ENCODE measurements at places on chromosomes 7 and 10. TPM values are rescaled to one million over a fixed set of nuclear protein-coding genes. Genes with fewer than 3 reads are reported as not detected.

- no peak overlapping the region for H3K4me3 ChIP-seq
- H3K27ac ChIP-seq, result no peak overlapping the region
- peak; percentile 27 for DNase-seq
- H3K27me3 ChIP-seq, result peaks cover 78% of the 10 kb centered on the region
Observed at GRCh38 chr7:97006055-97006815, 882 bp downstream of the DLX6 start.

GRCh38 chr10:132712291-132712690 lies 73.7 kb downstream of the NKX6-2 start:
- no peaks in the 10 kb centered on the region for H3K27me3 ChIP-seq
- no peak overlapping the region for H3K27ac ChIP-seq
- H3K4me1 ChIP-seq, result no peaks in the 10 kb centered on the region
- H3K4me3 ChIP-seq, result no peak overlapping the region
- no peaks in the 10 kb centered on the region for H3K36me3 ChIP-seq

- H3K27me3 ChIP-seq, result no peaks in the 10 kb centered on the region
- H3K4me3 ChIP-seq, result no peak overlapping the region
- no peaks in the 10 kb centered on the region for H3K36me3 ChIP-seq
- peak overlapping the region; percentile 96 for H3K27ac ChIP-seq
Observed at GRCh38 chr7:36788825-36789470, 64.7 kb upstream of the AOAH start.

DNA sequence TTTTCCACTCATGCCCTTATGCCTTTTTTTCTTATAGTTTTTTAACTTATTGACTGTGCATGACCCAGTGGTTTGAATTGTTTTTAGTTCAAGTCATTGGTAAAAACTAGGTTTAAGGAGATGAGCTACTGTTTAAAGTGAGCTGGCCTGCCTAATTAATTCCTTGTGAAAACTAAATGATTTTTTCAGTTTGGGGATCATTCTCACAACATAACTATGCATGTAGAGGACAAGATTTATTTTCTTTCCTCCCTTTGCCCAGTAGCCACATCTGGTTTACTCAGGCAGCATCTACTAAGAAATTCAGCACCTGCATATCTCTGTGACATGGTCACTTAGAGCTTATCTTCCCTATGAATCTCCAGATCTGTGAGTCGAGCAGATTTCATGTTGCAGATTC lies 1.7 kb downstream of the ADO start:
- peaks cover 16% of the 10 kb centered on the region for H3K4me1 ChIP-seq
- DNase-seq, result no peak
- H3K27ac ChIP-seq, result no peak overlapping the region
- H3K27me3 ChIP-seq, result no peaks in the 10 kb centered on the region
- peaks cover 2% of the 10 kb centered on the region for H3K36me3 ChIP-seq

DNA sequence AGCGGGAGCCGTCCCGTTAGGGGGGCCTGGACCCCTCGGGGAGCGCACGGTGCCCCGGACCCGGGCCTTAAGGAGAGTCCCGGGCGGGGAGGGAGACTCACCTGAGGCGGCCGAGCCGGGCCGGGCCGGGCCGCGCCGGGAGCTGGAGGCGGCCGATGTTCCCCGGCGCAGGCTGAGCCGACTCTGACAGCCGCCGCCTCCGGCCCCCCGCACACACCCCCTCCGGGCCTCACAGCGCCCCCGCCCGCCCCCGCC lies at the start of gene ACHE:
TSS of gene ACHE (minus strand) at position 188 of the 255 bp plus-strand sequence. CDS start 1,656 bp downstream, outside the sequence.
- no peaks in the 10 kb centered on the region for H3K36me3 ChIP-seq
- H3K4me1 ChIP-seq, result peaks cover 30% of the 10 kb centered on the region
- H3K27ac ChIP-seq, result no peak within 1 kb of the TSS
- peak within 1 kb of the TSS; percentile 6 for H3K4me3 ChIP-seq
- H3K27me3 ChIP-seq, result peaks cover 28% of the 10 kb centered on the region

- no peak overlapping the region for H3K4me3 ChIP-seq
- DNase-seq, result no peak
- H3K4me1 ChIP-seq, result no peaks in the 10 kb centered on the region
- H3K27ac ChIP-seq, result no peak overlapping the region
- H3K36me3 ChIP-seq, result no peaks in the 10 kb centered on the region
- no peaks in the 10 kb centered on the region for H3K27me3 ChIP-seq
Observed at GRCh38 chr7:121019018-121019417, 30.5 kb downstream of the CPED1 start.

GRCh38 chr10:102310361-102311024 lies 65.2 kb downstream of the GBF1 start:
- H3K4me1 ChIP-seq, result no peaks in the 10 kb centered on the region
- no peak for DNase-seq
- H3K4me3 ChIP-seq, result no peak overlapping the region
- H3K27me3 ChIP-seq, result no peaks in the 10 kb centered on the region

CALHM2 gene
- 26.6 TPM for total RNA-seq

MSMB gene
- not detected for total RNA-seq

PMS2 gene
- 15.6 TPM for total RNA-seq

LRRD1 gene
- total RNA-seq, result not detected

DNA sequence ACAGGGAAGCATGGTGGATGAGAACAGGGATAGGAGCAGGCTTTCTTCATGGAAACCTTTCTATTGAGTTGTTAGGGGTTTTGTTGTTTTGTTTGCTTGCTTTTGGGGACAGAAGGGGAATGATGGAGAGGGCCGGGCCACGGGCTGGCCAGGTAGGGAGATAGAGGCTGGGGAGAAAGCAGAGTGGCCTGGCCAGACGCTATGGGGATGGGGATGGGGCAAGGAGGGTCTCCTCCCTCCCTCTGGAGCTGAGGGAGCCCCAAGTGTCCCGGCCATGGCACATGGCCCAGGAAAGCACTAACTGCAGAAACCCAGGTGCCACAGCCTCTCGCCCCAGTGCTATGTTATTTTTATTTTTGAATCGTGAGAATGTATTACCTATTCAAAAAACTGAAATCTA lies 10.0 kb downstream of the AOC1 start:
- no peaks in the 10 kb centered on the region for H3K4me1 ChIP-seq
- DNase-seq, result no peak
- no peaks in the 10 kb centered on the region for H3K36me3 ChIP-seq
- H3K4me3 ChIP-seq, result no peak overlapping the region

DNA sequence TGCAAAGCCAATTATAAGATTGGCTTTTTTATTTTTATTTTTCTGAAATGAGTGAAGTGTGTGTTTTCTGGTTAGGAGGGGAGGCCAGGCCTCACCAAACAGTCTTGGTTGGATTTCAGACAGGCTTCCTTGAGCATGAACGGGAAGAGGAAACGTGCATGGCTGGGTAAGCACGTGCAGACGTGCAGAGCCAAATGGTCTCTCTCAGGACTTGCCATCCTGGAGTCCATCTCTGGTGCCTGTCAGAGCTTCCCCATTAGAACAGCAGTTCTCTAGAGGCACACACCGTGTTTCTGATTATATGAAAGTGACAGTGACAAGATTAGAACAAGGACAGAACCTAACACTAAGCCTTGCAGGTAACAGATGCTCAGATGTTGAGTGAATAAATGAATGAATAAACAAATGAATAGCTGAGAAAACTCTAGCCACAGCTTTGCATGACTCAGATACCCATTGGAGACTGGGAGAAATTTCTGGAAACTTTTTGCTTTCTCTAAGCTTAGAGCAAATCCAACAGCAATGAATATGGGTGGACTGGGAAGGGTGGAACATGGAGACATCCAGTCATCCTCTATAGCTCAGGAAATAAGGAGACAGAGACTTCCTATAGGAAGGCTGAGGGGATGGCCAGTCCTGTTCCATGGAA lies 11.8 kb upstream of the CALD1 start:
- no peaks in the 10 kb centered on the region for H3K36me3 ChIP-seq
- H3K27me3 ChIP-seq, result no peaks in the 10 kb centered on the region
- no peak overlapping the region for H3K4me3 ChIP-seq
- H3K27ac ChIP-seq, result no peak overlapping the region
- no peaks in the 10 kb centered on the region for H3K4me1 ChIP-seq

TMEM184A gene
- not detected for total RNA-seq

- peaks cover 37% of the 10 kb centered on the region for H3K4me1 ChIP-seq
- DNase-seq, result no peak
- H3K4me3 ChIP-seq, result no peak overlapping the region
- no peaks in the 10 kb centered on the region for H3K36me3 ChIP-seq
- no peak overlapping the region for H3K27ac ChIP-seq
Observed at GRCh38 chr7:129786825-129787563, 165.8 kb downstream of the UBE2H start.

- H3K4me1 ChIP-seq, result no peaks in the 10 kb centered on the region
- no peak overlapping the region for H3K27ac ChIP-seq
- no peak overlapping the region for H3K4me3 ChIP-seq
- no peaks in the 10 kb centered on the region for H3K27me3 ChIP-seq
Observed at GRCh38 chr10:67723601-67724000, 27.6 kb upstream of the CTNNA3 start.

DNA sequence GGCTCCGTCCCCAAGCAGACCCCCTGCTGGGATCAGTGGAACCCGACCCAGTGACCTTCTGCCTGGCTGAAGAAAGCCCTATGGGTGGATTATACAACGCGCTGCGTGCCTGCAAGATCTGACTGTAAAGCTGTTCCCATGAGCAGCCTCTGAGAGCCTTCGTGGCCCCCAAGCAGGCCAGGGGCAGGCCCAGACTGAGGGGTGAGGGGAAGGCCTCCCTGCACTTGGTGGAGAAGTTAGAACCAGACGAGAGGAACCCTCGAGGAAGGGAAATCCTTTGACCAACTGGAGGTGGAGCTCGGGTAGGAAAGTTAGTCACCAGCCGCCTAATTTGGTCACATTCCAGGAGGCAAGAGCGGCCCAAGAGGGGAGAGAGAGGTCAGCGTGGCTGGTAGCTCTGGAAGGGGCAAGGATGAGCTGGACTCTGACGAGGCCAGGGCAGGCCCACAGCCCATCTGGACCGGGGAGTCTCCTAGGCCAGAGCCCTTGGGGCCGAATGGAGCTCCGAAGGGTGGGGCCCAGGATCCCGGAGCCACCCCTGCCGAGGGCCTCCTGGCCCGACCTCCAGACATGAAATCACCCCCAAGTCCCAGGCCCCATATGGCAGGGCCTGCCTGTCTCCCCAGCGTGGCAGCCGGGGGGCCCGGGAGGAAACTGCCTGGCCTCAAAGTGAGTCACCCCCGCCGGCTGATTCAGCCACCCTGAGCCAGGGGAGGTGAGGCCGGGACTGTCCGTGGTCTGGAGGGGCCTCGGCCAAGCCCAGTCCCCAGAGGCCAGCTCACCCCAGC lies 23.3 kb upstream of the PDGFA start:
- no peaks in the 10 kb centered on the region for H3K4me1 ChIP-seq
- H3K27ac ChIP-seq, result no peak overlapping the region
- H3K36me3 ChIP-seq, result no peaks in the 10 kb centered on the region
- DNase-seq, result no peak
- no peaks in the 10 kb centered on the region for H3K27me3 ChIP-seq

- H3K27ac ChIP-seq, result no peak overlapping the region
- DNase-seq, result no peak
- H3K4me1 ChIP-seq, result no peaks in the 10 kb centered on the region
Observed at GRCh38 chr7:67990003-67990402, 993.4 kb downstream of the TYW1 start.

DNA sequence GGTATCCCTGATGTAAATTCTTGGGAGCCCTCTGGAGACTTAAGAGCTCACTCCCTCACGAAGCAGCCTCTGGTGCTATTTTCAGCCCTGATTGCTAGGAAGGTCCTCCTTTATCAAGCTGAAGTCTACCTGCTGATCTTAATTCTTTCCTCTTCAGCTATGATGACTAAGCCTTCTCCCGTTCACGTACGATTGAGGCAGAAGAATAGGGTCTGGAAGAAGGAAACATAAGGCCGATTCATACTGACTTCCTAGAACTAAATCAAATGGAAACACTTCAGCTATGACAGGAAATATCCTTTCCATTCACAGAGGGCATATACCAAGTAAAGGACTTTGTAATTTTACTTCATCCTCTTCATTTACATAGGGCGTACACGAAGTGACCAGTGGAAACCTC lies 107.0 kb downstream of the CPXM2 start:
- no peaks in the 10 kb centered on the region for H3K4me1 ChIP-seq
- H3K27me3 ChIP-seq, result no peaks in the 10 kb centered on the region
- H3K4me3 ChIP-seq, result no peak overlapping the region
- DNase-seq, result no peak
- no peak overlapping the region for H3K27ac ChIP-seq
- H3K36me3 ChIP-seq, result no peaks in the 10 kb centered on the region

DNA sequence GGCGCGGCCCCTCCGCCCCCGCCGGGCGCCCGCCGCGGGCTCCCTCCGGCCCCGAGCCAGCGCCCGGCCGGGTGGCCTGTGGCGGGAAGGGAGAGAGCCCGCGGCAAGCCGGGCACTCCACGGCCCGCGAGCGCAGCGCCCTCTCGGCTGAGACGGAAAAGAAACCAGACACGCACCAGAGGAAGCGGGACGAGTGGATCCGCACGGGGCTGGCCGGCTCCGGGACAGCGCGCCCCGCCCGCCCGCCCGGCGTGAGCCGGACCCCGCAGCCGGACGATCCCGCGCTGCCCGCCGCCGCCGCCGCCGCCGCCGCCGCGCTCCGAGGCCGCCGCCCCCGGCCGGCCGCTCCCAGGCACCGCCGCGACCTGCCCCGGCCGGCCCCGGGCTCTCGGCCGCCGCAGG lies 300 bp downstream of the ARHGAP21 start:
- no peaks in the 10 kb centered on the region for H3K36me3 ChIP-seq
- H3K4me3 ChIP-seq, result peak overlapping the region; percentile 56
- no peak overlapping the region for H3K27ac ChIP-seq
- no peaks in the 10 kb centered on the region for H3K27me3 ChIP-seq

GRCh38 chr7:80078159-80078731 lies 56.4 kb upstream of the GNAI1 start:
- H3K36me3 ChIP-seq, result no peaks in the 10 kb centered on the region
- peaks cover 2% of the 10 kb centered on the region for H3K4me1 ChIP-seq
- no peak for DNase-seq
- no peaks in the 10 kb centered on the region for H3K27me3 ChIP-seq
- no peak overlapping the region for H3K27ac ChIP-seq
- no peak overlapping the region for H3K4me3 ChIP-seq

GRCh38 chr7:16619979-16620408 lies 25.6 kb downstream of the ANKMY2 start:
- H3K27ac ChIP-seq, result no peak overlapping the region
- peaks cover 48% of the 10 kb centered on the region for H3K36me3 ChIP-seq
- no peak overlapping the region for H3K4me3 ChIP-seq
- H3K4me1 ChIP-seq, result no peaks in the 10 kb centered on the region

KCNIP2 gene
- 1.6 TPM for total RNA-seq

GRCh38 chr10:103431902-103432301 lies 20.3 kb downstream of the CALHM2 start:
- no peak for DNase-seq
- H3K27ac ChIP-seq, result no peak overlapping the region
- no peaks in the 10 kb centered on the region for H3K4me1 ChIP-seq
- H3K4me3 ChIP-seq, result no peak overlapping the region
- H3K36me3 ChIP-seq, result peaks cover 39% of the 10 kb centered on the region
- H3K27me3 ChIP-seq, result no peaks in the 10 kb centered on the region

DNA sequence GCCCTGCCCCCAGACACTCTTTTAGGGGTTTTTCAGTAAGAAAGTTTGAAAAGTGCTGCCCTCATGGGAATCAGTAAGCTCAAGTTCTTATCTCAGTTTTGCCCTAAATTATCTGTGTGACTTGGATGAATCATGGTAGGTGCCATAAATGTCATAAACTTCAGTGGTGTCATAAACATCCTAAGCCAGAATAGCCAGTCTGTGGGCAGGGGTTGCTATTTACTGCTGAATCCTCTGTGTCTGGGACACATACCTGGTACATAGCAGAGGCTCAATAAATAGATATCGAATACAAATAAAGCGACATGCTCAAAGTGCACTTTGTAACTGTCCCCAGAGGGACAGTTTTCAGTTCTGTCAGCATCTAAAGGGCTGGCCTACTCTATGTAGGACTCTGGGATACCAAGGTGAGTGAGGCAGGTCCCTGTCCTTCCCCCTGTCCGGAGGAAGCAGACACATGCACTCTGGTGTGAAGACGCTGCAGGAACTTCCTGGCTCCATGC lies 502.1 kb downstream of the RPS24 start:
- H3K36me3 ChIP-seq, result no peaks in the 10 kb centered on the region
- H3K4me3 ChIP-seq, result no peak overlapping the region
- DNase-seq, result no peak
- no peak overlapping the region for H3K27ac ChIP-seq

GRCh38 chr7:12391922-12392615 lies 11.6 kb downstream of the VWDE start:
- no peak for DNase-seq
- no peaks in the 10 kb centered on the region for H3K4me1 ChIP-seq
- no peak overlapping the region for H3K4me3 ChIP-seq

PIK3CG gene
- total RNA-seq, result 83.3 TPM

Measured in natural killer cell (primary cell).